ENCODE measurements at places on chromosomes 4 and X.

DNA sequence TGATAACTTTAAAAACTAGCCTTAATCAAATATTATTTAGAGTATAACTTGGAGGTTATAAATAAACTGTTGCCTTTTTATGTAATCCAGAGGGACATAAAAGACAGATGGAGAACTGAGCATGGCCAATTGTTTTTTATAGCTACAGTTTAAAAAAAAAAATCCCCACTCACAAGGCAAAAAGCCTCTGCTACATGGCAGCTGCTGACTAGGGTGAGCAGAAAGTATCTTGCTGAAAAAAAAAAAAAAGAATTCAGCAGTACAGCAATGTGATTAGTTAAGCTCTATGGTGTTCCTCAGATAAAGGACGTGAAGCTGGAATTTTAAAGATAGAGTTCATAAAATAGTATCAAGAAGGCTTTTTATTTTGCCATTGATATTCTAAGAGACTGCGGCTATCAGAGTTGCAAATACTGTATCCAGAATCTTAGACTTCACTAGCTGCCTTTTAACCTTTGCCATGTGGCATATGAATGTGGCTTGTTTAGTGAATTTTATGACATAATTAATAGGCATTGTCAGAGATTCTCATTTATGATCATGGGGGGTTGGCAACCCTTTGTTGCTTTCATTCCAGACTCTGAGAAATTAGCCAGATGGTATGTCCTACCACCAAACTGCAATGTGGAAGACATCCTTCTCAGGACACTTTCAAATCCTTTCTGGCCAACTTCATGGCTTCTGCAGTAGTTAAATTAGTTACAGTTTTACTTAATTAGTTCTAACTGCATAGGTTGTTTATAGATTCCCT lies 498.0 kb downstream of the STPG2 start:
- DNase-seq = no peak

DNA sequence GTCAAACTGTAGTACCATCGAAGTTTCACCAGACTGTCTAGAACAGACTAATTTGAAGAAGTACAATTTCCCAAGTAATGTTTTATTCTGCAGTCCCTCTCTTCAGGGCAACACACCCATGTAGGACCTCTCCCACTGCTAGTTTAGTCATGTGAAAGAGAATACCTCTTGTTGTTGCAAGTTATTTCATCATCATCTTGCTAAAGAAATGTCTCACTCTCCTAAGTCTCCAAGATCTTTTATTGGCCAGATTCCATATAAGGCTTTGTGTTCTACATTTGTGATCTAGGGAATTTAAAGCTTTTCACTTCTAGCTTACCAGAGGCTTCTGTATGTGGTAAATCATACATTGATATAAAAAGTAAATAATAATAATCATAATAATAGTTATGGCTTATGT lies 745.3 kb upstream of the MAGEB2 start:
- no peak for DNase-seq

- DNase-seq = no peak
Measured at GRCh38 chr4:35970366-35970960, 273.9 kb downstream of the ARAP2 start.

DNA sequence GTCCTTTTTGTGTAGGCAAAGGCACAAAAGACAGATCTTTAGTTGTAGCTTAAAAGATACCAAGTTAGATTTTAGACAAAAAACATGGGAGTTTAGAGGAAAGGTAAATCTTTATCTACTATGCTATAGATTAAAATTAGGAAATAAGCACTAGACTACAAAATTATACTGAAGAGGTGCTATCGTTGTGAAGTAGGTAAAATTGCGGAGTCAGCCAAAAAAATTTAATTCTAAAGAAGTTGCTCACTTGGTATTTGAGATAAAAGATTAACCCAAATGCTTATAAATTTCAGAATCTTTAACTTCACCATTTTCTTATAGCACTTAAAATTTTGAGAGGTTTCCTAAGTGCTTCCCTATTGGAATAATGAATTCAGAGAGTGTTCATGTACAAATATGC lies 604.1 kb downstream of the GRXCR1 start:
- DNase-seq = no peak

GRCh38 chr4:182150645-182151044 lies 92.6 kb upstream of the TENM3 start:
- no peak for DNase-seq

DNA sequence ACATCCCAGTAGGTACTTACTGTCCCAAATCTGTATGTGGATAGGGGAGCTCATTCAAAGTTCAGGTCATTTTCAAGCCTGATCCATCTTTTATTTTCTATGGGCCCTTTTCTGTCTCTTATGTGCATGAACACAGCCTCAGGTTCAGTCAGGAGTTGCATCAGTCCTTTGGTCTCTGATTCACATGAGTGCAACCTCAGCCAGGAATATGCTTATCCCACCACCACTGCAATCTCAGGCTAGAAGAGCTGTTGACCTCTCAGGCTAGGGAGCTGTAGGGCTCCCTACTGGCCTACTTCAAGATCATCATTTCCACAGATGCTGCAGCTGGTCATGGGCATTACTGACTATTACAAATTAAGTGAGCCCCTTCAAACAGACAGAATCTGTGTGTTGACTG lies 27.2 kb downstream of the AASDH start:
- no peak for DNase-seq

GRCh38 chrX:154121207-154121606 lies 22.8 kb upstream of the OPN1LW start:
- no peak for DNase-seq

DNA sequence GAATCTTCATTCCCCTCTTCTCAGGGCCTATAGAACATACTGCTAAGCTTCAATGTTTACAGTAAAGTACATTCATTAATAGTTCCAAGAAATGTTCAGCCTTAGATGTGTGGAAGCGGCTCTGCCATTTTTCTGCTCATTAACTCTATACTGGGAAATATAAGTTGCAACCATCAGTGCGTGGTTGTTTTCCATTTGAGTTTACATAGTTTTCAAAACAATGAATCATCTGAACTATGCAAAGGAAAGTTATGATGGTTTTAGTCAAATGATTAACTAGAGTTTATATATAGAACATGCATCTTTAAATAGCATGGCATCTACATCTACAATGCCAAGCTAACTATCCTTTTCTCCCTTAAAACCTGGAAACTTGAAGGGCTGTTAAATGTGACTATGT lies 29.6 kb downstream of the LEF1 start:
- DNase-seq = no peak

- DNase-seq = no peak
Measured at GRCh38 chrX:135651647-135652295, 61.7 kb upstream of the CT45A1 start.

DNA sequence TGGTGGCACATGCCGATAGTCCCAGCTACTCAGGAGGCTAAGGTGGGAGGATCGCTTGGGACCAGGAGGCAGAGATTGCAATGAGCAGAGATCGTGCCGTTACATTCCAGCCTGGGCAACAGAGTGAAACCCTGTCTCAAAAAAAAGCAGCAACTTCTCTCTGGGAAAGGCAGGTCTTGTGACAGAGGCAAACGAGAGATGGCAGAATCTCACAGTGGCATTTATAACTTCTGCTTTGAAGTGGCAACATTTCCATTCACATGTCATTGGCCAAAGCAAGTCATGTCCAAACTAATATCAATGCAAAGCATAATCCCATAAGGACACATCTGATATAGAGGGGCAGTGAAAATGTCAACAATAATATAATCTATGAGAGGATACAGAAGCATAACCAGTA lies 79.8 kb downstream of the PPEF2 start:
- DNase-seq = no peak

DNA sequence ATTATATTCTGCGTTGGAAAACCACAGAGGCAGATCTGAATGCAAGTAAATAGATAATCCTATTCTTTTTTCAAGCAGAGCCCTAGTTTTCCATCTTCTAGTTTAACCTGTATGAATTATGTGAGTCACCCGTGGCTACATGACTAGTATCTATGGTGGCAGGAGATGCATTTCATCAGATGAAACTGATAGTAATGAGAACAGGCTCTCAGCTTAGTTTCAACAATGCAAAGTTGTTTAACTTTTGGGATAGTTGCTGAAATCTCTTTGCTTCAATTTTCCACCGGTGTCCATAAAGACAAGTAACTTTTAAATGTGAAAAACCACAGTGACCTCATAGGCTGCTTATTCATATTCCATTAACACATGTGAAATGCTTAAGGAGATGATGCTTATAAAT lies 1317.4 kb upstream of the TENM3 start:
- DNase-seq = no peak

- DNase-seq = no peak
Measured at GRCh38 chr4:90122355-90122748, 4.8 kb upstream of the CCSER1 start.

GRCh38 chrX:154038656-154039055 lies 19.0 kb upstream of the IRAK1 start:
- DNase-seq = no peak

- no peak for DNase-seq
Measured at GRCh38 chr4:118741301-118741855, 56.2 kb downstream of the METTL14 start.

GRCh38 chrX:109795682-109796081 lies 62.6 kb upstream of the ACSL4 start:
- DNase-seq = no peak

DNA sequence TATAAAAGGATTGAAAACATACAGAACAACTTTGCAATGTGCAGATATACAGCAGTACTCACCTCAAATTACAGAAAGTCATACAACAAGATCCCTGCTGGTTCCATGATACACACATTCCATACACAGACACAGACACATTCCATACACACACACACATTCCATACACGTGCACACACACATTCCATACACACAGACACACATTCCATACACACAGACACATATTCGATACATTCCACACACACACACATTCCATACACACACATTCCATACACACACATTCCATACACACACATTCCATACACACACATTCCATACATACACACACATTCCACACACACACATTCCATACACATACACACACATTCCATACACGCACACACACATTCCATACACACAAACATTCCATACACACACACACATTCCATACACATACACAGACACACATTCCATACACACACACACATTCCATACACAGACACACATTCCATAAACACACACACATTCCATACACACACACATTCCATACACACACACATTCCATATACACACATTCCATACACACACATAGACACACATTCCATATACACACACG lies 13.7 kb downstream of the LINC00632 start:
- no peak for DNase-seq

- no peak for DNase-seq
Measured at GRCh38 chr4:86837691-86838503, 11.3 kb downstream of the SLC10A6 start.

DNA sequence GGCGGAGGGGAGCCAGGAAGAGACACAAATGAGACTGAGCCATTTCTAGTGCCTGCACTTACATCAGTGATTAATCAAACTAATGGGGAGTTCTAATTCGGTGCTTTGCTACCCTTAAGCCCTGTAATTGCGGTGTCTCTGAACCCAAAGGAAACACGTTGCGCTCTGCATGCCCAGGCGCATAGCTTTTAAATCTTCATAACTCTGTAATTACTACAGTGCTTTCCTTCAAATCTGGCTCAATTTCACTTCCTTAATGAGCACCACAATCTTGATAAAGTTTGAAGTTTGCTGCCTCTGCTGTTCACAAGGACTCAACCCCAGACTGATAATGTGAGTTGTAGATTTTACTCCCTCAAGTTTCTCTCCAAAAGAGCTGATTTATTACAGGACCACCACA lies 5.7 kb upstream of the NHS start:
- DNase-seq = no peak

DNA sequence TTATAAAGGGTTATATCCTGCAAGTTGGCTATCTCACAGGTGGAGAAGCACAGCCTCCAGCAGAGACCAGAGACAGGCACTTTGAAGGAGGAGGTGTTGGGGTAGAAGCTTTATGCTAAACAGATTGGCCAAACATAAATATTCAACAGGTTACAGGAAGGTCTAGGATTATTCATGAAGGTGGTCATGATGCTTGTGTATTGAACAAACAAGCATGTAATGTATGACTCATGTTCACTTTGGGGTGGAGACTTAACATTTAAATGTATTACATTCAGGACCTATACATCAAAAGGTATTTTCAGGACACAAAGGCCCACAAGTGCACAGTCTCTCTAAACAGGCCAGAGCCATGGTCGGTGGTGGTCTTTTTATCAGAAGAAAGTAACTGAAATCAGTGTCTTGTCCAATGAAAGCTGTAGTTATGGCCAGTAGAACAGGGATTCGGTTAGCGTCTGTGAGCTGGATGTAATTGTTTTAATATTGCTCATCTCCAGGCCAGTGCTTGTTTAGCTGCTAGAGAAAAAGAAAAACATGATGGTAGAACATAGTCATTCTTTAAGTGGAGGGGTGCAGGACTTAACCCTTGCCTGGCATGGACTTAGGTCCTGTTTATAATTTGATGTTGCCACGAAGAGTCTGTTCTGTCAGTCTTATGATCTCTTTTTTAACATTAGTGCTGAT lies 555.2 kb upstream of the PCDH10 start:
- no peak for DNase-seq

- no peak for DNase-seq
Measured at GRCh38 chrX:43643201-43643600, 12.9 kb upstream of the MAOA start.

DNA sequence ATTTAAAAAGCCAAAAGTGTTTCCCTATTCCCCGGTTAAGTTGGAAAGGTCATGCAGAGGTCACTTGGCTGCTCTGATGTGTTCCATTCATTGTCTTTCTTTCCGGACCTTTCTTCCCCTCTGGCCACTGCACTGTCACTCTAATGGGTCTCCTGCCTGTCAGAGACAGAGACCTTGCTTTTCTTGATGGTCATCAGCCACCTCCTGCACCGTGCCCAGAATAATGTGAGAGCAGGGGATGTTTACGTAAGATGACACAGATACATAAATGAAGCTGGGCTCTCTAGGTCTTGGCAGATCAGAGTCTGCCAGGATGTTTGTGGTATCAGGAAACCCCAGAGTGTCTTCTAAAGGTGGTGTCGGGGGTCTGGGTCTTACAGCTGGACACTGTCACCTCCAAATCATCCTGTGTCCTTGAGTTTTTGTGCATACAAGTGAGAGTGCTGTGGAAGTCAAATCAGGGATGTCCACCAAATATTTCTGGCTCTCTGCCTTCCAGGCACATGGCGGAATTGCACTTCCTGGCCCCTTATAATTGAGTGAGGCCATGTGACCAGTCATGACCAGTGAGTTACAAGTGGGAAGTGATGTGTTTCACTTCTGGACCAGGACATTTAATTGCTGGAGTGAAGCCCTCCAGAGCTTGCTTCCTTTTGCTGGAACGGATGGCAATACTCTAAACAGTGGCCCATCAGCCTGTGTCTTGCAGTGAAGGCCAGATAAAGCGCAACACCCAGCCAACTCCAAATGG lies 130.6 kb upstream of the ATP6AP2 start:
- DNase-seq = no peak

Data from stimulated activated CD8-positive, alpha-beta memory T cell treated with anti-CD3 and anti-CD28 coated beads, Interleukin-4, amount 100 ng/mL, for 4 hours (primary cell).